ENCODE measurements at places on chromosomes 5 and 9. TPM values are rescaled to one million over a fixed set of nuclear protein-coding genes. Genes with fewer than 3 reads are reported as not detected.

DNA sequence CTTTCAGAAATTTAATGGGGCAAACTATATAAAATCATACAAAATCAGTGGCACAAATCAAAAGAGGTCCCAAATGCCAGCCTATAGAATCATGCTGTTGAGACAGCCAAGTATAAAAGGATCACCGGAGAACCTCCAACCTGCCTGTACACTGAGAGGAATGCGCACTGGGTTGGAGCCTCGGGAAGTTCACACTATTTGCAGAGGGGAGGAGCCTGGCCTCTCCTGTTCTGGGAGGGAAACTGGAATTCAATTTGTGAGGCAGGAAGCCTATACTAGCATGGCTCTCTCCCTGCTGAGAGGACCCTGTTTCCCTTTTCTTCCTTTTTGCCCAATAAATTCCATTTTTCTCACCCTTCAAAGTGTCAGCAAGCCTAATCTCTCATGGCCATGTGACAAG lies 406.0 kb downstream of the HINT1 start:
- DNase-seq = no peak

DNA sequence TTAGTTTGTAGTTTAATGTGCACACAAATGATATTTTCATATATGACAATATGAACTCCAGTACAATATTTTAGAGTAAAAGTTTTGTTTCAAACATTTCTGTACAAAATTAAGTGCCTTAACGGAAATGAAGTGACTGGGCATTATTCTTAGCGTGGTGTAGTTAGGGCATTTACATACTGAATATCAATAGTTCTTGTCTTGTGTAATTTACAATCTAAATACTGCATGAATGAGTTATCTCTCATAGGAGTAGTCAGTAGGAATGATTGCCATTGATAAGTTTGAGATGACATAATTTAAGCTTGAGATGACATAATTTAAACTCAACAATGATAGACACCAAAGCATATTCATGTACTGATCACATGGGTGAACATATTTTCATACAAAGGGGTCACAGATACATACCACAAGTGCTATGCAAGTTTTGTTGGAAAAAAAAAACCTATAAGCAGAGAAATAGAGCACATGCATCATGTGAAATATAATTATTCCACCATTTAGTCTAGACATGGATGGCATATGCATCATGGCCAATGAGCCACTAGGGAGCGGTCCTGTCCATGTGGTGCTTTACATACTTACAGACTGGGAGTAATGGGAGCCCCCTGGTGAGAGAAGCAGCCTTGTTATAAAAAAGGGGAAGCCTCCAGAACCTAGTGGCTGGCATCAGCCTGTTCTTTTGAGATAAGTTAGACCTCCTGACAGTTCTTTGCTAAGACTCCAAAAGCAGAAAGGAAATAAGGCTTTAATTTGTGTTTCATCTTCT lies 1523.9 kb downstream of the MAT2B start:
- peak; percentile 10 for DNase-seq

DNA sequence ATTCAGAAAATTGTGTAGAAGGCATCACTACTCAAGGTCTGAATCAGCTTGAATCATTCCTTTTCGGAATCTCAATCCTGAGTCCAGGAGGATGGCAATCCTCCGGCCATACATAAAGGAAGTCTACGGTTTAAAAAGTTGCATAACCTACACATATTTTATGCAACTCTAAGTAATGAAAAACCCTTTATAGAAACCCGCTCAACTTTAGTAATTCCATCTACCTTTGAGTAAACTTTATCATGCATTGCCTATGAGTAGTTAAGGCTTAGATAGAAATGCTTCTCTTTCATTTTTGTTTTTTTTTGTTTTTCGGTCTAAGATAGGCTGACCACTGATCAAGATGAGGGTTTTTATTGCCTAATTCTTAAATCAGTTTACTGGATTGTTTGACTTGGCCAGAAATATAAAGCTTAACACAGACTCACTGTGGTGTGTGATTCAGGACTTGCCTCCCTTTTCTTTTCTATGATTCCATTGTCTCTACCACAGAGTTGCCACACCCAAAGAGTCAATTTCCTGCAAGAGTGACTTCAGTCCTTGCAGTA lies 85.0 kb downstream of the LURAP1L start:
- no peak for DNase-seq

GRCh38 chr9:129415942-129416651 lies 204.8 kb downstream of the C9orf50 start:
- no peak for DNase-seq

- DNase-seq = no peak
Measured at GRCh38 chr9:98745470-98745869, 36.7 kb upstream of the GABBR2 start.

GRCh38 chr5:27778121-27778520 lies 739.7 kb upstream of the CDH9 start:
- DNase-seq = no peak

DNA sequence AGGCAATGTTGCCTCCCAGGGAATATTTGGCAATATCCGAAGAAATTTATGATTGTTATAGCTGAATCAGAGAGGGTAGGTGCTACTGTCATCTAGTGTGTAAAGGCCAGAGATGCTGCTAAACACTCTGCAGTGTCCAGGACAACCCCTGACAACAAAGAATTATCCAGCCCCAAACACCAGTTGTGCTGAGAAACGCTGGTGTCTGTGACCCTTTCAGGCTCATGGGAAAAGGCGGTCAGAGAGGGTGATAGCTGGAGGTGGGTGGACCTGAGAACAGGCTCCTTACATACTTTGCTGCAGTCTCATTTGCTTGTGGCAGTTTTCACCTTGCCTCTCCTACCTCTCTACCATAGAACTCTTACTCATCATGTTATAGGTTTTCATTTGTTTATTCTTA lies 295.3 kb upstream of the DMRT1 start:
- DNase-seq = no peak

The SLC25A48 gene
- not detected for total RNA-seq

The ZSWIM6 gene
- total RNA-seq = 4.3 TPM

The TAF11L8 gene
- total RNA-seq = not detected

The SLC6A7 gene
- not detected for total RNA-seq

The FABP6 gene
- not detected for total RNA-seq

The EFNA5 gene
- not detected for total RNA-seq

The IER5L gene
- 1.6 TPM for total RNA-seq
